Lung (tissue), 17 donors: ENCODE measurements at places on chromosomes 2 and 18. TPM values are rescaled to one million over a fixed set of nuclear protein-coding genes. Genes with fewer than 3 reads are reported as not detected.

DNA sequence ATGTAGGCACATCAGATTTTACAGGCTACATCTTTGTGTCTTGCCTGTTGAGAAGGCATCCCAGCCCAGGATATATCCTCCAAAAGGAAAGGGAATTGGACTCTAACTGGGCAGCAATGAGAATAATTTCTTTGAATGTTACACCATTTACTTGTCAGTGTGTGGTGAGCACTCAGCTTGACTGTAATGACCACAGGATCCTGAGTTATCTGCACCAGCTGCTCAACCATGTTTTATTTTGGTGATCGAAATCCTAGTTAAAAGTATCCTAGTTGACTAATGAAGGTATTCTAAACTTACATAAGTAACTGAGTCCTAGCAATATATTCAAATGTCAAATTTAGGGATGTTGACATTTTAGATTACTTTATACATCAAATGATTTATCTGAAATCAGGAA is 123.0 kb downstream of the MYO3B start:
- no peak for DNase-seq

DNA sequence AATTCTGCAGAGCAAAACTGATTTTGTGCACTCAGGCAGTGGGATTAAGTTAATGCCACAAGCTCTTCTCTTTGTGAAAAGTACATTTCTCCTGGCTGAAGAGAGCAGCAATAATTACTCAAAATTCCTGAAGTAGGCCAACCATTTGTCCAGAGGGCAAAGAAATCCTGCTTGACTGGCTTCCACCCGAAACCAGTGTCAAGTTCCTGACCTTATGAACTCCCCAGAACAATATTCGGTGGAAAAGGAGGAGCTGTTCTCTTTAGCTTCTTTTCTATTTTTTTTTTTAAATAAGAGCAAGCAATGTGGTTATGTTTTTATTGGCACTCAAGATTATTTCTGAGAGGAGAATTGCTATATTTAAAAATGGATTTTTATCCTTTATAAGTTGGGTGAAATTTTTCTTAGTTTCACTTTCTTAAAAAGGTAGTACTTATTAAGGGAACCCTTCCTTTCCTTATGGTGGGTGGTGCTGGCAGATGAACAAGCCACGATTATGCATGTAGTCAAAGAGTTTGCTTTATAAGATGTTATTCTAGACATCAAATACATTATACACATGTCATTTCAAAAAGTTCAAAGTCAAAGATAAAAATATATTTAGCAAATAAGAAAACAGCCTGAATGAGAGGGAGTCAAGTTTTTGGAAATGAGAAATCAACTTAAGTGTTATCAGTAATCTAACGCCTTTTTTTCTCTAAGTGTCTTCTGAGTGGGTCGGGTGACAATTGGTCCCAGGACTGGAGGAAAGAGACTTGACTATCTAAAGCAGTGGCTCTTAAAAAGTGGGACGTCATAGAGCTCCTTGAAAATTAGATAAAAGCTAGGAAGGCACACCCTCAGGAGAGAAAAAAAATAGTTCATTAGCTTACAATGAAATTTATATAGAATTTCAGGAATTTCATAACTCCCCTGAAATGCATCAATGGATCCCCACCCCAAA is 194.5 kb downstream of the IKZF2 start:
- no peak for DNase-seq

- no peak for DNase-seq
Observed at GRCh38 chr2:26511466-26511865, 33.5 kb upstream of the OTOF start.

GRCh38 chr2:227147023-227147422 is 17.0 kb downstream of the COL4A4 start:
- DNase-seq: no peak

DNA sequence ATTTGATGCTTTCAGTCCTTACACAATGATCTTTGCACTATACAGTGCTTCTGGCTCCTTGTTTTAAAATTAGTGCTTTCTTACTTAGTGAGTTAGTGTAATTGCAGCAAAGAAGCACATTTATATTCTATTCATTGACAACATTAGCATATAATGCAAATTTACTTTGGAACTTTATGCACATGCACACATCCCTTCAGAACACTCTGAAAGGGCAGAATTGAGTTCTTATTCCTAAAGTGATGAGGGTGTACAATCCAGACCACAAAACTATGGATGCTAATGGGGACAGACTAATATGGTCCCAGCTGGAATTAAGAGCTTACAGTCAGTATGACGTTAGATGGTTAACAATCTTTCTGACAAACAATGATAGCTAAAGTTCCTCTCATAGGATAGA is 127.1 kb downstream of the RBMS1 start:
- no peak for DNase-seq

DNA sequence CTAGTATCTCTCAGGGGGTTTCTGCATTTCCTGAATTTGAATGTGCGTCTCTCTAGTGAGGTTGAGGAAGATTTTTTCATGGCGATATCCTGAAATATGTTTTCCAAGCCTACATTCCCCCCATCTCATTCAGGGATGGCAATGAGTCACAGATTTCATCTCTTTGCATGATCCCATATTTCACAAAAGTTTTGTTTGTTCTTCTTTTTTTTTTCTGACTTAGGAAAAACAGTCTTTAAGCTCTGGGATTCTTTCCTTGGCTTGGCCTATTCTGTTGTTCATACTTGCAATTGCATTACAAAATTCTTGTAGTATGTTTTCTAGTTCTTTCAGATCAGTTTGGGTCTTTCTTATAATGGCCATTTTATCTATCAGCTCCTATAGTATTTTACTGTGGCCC is 136.5 kb downstream of the DSEL start:
- no peak for DNase-seq

DNA sequence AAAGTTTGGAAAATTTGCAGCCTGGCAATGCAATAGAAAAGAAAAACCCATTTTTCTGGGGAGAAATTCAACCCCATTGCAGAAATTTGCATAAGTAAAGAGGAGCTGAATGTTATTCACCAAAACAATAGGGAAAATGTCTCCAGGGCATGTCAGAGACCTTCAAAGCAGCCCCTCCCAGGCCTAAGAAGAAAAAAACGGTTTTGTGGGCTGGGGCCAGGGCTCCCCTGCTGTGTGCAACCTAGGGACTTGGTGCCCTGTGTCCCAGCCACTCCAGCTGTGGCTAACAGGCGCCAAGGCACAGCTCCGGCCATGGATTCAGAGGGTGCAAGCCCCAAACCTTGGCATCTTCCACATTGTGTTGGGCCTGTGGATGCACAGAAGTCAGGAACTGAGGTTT is 224.5 kb downstream of the TXNL1 start:
- no peak for DNase-seq

GRCh38 chr2:134167015-134167414 is 86.9 kb upstream of the MGAT5 start:
- DNase-seq: no peak

GRCh38 chr2:159683817-159684216 is 28.5 kb upstream of the MARCHF7 start:
- no peak for DNase-seq

DNA sequence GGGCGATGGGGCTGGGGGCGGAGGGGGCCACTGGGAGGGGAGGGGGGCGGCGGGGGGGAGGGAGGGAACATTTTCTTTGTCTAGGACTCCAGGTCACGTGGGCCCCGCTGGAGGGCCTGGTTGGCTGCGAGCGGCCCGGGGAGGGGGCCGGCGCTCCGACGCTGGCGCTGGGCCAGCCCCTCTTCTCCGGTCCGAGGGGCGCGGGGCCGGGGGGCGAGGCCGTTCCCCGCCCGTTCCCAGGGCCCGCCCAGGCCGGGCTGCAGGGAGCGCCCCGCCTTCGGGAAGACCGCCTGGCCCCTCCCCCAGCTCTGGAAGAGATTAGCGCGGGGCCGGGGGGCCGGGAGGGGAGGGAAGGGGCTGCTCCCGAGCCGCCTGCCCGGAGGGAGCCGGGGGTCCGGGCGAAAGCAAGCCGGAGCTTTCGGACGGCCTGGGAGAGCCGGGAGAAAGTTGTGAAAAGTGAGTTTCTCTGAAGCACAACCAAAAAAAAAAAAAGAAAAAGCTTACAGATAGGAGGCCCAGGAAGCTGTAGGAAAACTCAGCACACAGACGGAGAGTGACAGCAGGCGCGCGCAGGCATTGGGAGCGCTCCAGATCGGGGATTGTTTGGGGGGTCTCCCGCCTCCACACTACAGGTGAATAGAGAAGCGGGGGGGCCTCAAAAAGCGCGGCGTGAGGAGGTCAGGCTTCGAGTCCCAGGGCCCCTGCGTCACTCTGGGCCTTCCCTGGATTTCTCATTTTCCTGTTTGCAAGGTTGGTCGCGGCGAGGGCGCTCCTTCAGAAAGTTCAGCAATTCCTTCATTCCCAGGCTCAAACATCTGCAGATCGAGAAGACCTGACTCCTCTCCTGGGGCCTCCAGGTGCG is 84.1 kb upstream of the POMC start:
- DNase-seq: peak; percentile 98

- DNase-seq: no peak
Observed at GRCh38 chr2:216754336-216754735, 59.0 kb upstream of the IGFBP5 start.

Gene TNFRSF11A
- total RNA-seq: 7.8 TPM

Gene SIX3
- total RNA-seq: 0.06 TPM

Gene LAMA3
- total RNA-seq: 110 TPM

Gene ALK
- total RNA-seq: 0.25 TPM

Gene UGT1A5
- total RNA-seq: not detected

Gene HOXD3
- total RNA-seq: 2.5 TPM

Gene ANKRD30B
- not detected for total RNA-seq

Gene CXCR4
- 123 TPM for total RNA-seq

Gene TMEM178A
- 4.0 TPM for total RNA-seq

Gene KIF5C
- total RNA-seq: 0.77 TPM

Gene CTAGE1
- total RNA-seq: 0.06 TPM

Gene TUBB8B
- not detected for total RNA-seq
